ENCODE measurements at places on chromosomes 3 and 15.

DNA sequence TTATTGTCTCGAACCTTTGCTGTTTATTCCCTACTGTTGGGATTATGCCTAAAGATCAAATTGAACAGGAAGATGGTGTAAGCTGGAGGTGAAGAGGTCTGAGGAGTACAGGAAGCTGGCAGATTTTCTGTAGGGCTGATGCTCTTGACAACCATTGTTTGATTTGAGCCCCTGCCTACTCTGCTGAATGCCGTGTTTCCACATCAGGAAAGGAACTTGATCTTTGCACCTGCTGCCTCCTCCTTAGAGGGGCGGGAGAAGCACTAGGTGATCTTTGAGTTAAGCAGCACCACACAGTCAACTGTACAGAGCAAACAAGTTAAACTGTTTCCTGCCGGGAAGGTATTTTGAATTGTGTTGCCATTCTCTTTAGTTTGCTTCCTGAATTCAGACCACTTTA, 364.6 kb upstream of the EPHA6 start:
- DNase-seq: no peak

DNA sequence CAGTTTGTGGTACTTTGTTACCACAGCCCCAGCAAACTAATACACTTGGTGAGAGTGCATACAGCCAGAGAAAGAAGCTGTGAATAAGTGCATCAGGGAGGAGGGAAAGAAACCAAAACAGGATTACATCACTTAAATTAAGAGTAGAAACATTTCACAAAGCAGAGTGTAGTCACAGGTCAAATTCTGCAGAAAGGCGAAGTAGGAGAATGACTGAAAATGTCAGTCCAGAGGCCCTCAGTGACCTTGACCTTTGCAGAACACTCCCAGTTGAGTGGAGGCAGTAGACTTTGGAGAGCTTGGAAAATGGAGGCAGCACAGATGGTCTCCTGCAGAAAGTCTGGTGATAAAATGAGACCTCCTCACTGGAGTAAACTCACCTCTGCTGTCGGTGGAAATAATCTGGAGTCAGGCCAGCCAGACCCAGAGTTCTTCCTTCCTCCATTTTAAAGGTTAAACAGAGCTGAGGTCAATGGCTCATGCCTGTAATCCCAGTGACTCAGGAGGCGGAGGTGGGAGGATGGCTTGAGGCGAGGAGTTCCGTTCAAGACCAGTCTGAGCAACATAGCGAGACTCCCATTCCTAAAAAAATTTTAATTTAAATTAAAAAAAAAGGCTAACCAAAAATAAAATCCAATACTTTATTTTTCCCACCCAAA, 5.0 kb downstream of the CD86 start:
- no peak for DNase-seq

GRCh38 chr3:150599611-150600297, 3.4 kb upstream of the SELENOT start:
- no peak for DNase-seq

GRCh38 chr3:2513986-2514385, 415.3 kb downstream of the CNTN4 start:
- DNase-seq: no peak

- no peak for DNase-seq
Measured at GRCh38 chr3:34183114-34183513, 384.7 kb downstream of the PDCD6IP start.

DNA sequence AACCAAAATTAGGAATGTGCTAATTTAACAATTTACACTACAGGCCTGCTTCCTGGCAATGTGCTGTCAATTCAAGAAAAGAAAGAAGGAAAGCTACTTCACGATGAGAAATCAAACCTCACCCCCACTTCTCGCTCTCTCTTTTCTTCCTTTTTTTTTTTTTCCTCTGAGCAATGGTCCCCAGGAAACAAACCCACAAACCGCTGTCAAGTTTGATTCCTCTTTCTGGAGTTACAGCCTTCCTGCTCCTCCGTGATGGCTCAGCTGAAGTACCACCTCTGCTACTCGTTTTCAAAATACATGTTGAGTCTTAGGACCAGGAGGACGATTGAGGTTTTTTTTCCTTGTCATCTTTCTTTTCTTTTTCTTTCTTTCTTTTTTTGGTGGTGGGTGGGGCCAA, 3.4 kb upstream of the TRIM71 start:
- DNase-seq: no peak
